ENCODE measurements at places on chromosomes 11 and 22.

- no peak for DNase-seq
These were observed 97.1 kb downstream of the TSPAN18 start for GRCh38 chr11:44823868-44824267.

- DNase-seq = no peak
These were observed 10.7 kb downstream of the ZNF195 start for GRCh38 chr11:3368199-3368598.

GRCh38 chr22:39184586-39185577 is 32.4 kb upstream of the CBX7 start:
- no peak for DNase-seq

GRCh38 chr11:88420165-88420791 is 82.7 kb upstream of the CTSC start:
- DNase-seq = no peak

DNA sequence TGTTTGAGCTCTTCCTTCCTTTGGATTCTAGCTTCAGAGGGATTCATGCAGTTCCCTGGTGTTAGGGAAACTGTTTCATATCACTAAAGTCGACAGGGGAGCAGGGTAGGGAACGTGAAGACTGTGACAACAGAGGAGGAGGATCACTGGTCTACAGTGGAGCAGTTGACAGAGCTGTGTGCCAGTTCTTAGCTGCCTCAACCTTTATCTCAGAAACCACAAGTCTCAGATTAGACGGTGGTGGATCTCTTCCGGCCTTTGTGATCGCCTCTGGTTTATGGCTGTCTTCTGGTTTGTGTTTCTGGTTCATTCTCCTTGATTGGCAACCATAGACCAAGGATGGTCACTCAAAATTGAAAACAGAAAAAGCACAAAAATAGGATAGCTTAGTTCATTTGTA is 538.9 kb upstream of the API5 start:
- no peak for DNase-seq

DNA sequence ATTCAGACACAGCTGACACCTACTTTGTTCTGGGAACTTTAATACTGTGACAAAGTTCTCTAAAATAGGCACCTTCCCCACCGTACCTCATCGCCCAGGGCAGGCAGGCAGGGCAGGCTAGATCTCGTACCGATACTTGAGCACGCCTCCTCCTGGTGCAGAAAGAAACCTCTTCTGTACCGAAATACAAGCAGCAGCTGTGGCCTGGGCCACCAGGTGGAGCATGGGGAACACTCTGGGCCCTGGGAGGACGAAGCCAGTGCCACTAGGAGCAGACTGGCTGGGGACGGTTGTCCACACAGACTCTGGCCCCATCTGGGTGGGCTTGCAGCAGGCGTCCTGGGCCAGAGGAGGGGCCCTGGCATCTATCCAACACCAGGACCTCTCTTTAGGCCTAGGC is 12.8 kb downstream of the PMM1 start:
- DNase-seq = no peak

Measured in left hindlimb (tissue), 1 donor.